Kidney (tissue), 22 donors: ENCODE measurements at places on chromosomes 1 and 21.
A peak's percentile ranks its signal among the peaks of the same experiment; 100 is the strongest.

- peak; percentile 54 for DNase-seq
Observed at GRCh38 chr21:45310459-45310858, 22.8 kb upstream of the POFUT2 start.

- peak; percentile 33 for DNase-seq
Observed at GRCh38 chr1:162682013-162682419, 49.8 kb downstream of the DDR2 start.

DNA sequence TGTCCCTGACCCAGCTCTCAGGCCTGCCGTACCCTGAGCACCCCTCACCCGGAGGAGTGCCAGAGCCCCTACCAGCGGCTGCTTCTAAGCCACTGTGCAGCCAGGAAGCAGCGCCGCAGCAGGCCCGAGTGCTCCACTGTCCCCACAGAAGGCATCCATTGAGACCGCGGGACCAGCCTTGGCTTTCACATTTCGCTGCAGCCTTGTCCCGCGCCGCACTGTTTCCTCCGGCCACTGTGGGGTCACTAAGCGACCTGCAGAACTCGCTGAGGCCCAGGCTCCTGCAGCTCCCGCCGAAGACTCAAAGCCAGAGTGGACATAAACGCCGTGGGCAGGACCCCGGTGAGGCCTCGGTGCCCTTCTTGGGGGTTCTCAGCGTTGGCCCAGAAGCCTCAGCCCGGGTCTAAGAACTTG lies 3.0 kb downstream of the ALX3 start:
- peak; percentile 32 for DNase-seq

DNA sequence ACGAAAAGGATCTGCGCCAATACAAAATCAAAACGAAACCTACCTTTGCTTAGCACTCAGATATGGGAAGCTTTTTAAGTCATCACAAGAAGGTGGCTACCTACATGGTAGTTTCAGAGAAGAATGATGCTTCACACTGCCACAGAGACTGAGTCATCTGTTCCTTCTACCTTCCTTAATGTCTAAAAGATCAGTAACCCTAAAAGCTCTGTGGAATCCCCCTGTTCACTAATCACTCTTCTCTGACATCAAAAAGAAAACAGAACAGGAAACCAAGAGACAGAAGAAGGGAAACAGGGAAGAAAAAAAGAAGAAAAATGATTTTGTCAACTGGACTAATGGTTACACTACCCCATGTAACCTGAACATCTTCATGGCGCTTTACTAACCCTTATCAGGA lies 177.2 kb downstream of the SMYD3 start:
- no peak for DNase-seq

- no peak for DNase-seq
Observed at GRCh38 chr1:85888921-85889320, 180.7 kb upstream of the ZNHIT6 start.

DNA sequence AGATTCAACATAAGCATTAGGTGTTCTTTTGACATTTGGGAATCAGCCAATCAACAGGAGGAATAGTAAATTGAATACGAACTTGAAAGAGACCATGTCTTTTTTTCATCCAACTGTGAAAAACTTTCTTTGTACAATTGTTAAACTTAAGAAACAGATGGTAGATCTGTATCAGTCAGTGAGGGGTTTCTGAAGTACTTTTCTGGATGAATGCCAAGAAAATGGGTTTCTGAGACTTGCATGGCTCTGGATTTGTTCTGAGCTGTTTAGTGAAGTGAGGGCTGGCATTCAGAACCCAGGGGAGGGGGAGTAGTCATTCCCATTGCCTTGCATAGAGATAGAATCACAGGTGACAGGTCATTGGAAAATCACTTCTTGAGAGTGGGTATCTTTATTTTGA lies 37.4 kb downstream of the PTPRC start:
- no peak for DNase-seq

DNA sequence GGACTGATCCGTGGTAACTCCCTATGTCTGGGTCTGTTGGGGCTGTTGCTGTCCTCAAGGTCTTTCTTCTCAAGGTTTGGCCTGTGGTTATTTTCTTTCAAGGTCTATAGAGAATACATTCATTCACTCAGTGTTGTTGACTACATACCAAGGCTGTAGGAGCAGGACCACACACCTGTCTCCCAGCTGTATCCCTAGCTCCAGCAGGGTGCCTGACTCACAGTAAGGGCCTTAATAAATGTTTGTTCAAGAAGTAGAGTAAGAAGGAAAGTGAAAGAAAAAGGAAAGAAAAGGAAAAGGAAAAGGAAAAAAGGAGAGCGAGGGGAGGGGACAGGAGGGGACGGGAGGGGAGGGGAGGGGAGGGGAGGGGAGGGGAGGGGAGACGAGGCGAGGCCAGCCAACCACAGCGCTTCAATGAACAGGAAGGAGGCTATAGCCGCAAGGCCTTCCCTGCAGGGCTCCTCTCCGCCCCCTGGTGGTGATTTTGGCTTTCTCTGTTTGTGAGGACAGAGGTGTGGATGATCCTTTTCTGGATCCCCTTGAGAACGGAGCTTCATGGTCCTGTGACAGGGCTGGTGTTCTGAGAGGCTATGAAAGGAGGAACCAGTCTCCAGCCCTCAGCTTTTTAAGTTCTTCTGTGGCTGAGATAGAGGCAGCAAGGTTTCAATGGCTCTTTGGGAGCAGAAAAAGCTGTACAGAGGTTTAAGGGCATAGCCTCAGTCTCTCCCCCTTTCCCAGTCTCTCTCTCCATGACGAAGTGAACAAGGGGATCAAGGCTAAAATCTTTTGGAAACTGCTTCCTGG lies 30.6 kb upstream of the LCE5A start:
- DNase-seq = no peak

DNA sequence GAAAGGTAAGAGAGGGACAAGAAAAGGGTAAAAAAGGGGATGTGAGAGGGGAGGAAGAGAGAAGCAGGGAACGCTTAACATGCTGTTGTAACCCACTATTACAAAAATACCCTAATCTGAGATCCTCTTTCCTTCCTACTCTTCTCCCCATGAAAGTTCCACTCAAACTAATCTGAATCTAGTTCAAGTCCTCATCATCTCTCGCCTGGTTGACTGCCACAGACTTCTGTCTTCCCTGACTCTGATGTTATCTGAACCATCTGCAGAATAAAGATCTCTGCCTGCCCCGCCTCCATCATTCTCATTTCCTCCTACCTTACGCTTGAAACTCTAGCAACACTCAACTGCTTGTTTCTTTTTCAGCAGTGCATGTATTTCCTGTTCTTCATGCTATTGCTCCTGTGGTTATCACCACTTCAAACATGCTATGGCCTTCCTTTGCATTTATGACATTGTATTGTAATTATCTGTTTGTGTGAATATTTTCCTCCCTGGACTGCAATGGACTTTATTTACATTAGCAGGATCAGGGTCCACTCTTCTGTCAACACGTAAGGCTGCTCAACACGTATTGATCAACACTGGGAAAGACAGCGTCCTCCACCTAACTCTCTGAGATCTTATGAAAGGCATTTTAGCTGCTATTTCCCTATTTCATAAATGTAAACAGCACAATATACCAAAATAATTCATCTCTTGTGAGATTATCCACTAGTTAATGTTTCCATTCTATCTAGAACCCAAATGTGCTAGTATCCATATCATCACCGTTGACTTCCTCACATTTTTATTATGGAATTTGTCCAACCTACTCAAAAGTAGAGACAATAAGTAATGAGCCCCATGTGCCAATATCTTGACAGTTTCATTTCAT lies 215.5 kb upstream of the USP25 start:
- DNase-seq = no peak

DNA sequence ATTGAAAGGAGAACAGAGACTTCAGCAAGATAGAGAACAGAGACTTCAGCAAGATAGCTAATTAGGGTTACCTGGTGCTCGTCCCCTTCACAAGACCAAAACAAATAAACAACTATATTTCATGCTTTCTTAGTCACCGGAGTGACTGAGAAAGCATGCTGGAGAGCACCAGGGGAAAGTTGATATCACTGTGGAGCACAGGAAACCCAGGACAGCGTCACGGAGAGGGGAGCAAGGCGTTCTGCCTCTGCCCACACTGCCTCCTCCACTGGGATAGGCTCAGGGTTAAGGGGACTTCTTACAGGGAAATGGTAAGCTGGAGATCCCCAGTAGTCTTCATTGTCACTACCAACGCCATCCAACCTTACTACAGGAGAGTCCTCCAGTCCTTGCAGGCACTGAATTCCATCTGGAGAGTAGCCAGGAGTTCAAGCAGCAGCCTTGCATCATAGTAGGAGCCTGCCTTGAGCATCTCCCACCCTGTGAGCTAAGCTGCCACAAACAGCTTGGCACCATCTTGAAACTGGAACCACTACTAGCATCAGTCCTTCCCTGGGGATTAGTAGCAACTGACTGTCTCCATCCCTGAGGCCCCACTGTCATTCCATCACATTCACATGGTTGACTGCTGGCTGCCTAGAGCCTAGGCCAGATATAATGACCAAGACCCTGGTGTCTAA lies 239.4 kb downstream of the PLPP3 start:
- DNase-seq = peak; percentile 49

DNA sequence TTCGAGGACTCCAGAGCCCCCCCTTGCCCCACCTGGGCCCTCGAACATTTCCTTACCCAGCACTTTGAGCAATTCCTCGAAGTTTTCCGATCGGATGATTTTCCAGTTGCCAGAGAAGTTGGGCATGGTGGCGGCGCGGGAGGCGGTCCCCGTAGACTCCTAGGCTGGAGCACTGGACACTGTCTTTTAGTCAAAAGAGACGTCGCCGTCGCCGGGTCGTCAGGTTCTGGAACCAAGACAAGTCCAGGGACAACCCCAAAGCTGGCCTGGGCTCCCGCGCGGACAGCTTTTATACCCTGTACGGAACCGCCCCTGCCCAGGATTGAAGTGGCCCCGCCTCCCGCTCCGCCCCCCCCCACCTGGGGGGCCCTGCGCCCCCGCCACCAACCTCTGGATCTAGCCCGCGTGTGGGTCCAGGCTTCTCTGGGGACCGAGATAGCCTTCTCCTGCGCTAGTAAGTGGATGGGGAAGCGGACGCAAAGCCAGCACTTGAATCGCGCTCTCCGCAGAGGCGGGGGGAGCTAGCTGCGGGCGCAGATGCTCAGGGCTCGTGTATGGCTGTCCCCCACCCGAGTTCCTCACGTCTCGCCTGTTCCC lies at the start of gene CRABP2:
Gene CRABP2 (minus strand): TSS at position 263 of the 597 bp plus-strand sequence. CDS start 137 bp downstream, at position 126.
- peak; percentile 88 for DNase-seq

- DNase-seq = no peak
Observed at GRCh38 chr1:176943783-176944182, 220.7 kb downstream of the ASTN1 start.
